ENCODE measurements at places on chromosomes 3 and 15.
A peak's percentile ranks its signal among the peaks of the same experiment; 100 is the strongest.

GRCh38 chr15:99435113-99435695 is 130.6 kb upstream of the MEF2A start:
- peak overlapping the region; percentile 82 for H3K27ac ChIP-seq
- H3K36me3 ChIP-seq: no peaks in the 10 kb centered on the region
- peak overlapping the region; percentile 19 for H3K4me3 ChIP-seq
- DNase-seq: no peak

DNA sequence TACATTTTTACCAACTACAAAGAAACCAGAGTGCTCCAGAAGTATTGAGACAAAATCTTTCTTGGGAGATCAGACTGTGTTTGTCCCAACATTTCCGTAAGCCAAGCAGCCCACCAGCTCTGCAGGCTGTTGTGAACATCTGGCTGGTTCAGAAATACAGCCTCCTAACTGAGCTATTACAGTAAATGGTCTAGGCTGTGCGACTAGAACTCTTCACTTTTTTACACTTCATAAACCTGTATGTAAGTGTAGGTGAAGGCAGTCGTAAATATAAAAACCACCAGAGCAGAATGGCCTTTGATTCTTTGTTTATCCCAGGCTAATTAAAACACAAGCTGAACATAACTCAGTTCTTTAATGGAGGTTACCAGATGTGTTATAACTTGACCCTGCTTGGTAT is 235.3 kb downstream of the ARRDC4 start:
- no peaks in the 10 kb centered on the region for H3K27me3 ChIP-seq
- no peak overlapping the region for H3K27ac ChIP-seq
- no peak overlapping the region for H3K4me3 ChIP-seq
- no peak for DNase-seq

GRCh38 chr3:186775999-186776398 is 7.4 kb upstream of the EIF4A2 start:
- H3K36me3 ChIP-seq: no peaks in the 10 kb centered on the region
- peaks cover 15% of the 10 kb centered on the region for H3K4me1 ChIP-seq
- no peaks in the 10 kb centered on the region for H3K27me3 ChIP-seq
- H3K27ac ChIP-seq: no peak overlapping the region
- DNase-seq: no peak

DNA sequence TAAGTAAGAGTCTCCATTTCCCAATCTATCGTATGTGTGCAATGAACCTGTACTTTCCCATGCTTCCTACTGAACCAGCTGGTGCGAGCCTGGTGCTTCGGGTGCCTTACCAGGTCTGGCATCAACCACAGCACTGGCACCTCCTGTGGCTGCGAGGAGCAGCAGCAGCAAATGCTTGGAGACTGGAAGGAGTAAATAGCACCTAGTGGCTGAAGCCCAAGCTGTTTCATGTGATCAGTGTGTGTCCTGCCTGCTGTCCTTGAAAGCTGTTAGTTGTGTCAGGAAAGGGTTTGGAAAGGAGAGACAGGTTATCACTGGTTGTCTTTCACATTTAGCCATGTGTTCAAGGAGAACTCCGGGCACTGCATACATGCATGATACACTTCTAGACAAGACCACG is 31.8 kb downstream of the PCOLCE2 start:
- H3K27me3 ChIP-seq: no peaks in the 10 kb centered on the region
- H3K27ac ChIP-seq: no peak overlapping the region
- no peak overlapping the region for H3K4me3 ChIP-seq
- DNase-seq: no peak

DNA sequence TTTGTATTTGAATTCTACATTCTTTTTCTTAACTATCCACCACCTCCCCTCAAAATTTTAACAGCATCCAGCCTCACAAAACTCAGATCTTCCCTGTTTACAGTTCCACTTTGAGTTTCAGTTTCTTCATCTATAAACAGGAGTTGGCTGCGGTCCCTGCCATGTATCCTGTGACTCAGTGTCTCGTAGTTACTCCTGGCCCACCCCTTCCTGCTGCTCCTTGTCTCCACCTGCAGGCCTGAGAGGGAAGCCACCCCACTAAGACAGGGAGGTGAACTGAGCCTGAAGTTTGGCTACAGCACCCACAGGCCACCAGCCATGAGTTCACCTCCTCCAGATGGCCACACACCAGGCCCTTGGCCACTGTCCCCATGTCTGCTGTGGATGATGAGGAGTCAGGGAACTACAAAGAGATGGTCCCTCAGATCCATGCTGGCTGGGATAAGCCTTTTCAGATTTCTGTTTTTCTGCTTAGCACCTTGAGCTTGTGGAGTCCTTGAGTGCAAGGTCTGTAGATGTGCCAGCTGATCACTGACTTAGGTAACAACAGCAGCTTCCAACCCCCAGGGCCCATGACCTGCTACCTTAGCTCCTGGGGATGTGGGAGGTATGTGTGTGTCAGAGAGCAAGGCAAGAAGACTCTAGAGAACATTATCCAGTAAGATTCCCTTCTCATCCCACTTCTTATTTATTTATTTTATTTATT is 37.5 kb downstream of the CD86 start:
- no peaks in the 10 kb centered on the region for H3K27me3 ChIP-seq
- H3K4me1 ChIP-seq: peaks cover 8% of the 10 kb centered on the region
- H3K36me3 ChIP-seq: no peaks in the 10 kb centered on the region
- no peak overlapping the region for H3K27ac ChIP-seq
- no peak for DNase-seq

DNA sequence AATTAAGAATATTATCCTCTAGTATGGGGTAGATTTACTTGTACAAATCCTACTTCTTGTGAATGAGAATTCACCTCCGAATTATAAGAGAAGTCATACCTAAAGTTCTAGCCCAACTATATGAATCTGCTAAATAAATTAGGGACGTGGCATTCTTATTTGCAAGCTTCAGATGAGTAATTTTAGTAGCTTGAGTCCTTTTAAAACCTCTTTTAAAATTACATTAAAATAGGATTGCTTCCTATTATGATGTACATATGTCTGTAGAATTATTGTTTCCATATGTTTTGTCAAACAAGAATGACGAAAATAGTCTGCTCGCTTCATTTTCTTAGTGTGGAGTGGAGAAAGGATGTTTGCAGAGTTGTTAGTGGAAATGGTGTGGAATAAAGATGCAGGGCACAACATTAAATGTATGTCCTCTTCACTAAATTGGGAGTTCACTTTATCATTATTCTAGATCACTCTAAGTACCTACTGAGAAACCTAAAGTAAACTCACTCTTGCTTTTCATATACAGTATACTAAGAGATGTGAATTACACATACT is 59.4 kb downstream of the CMSS1 start:
- H3K4me1 ChIP-seq: no peaks in the 10 kb centered on the region
- no peak overlapping the region for H3K4me3 ChIP-seq
- H3K36me3 ChIP-seq: no peaks in the 10 kb centered on the region
- H3K27ac ChIP-seq: peak overlapping the region; percentile 89
- H3K27me3 ChIP-seq: no peaks in the 10 kb centered on the region
